ENCODE measurements at places on chromosomes 2 and 18.

GRCh38 chr2:39281391-39281790 is 37.6 kb upstream of the CDKL4 start:
- DNase-seq: no peak

DNA sequence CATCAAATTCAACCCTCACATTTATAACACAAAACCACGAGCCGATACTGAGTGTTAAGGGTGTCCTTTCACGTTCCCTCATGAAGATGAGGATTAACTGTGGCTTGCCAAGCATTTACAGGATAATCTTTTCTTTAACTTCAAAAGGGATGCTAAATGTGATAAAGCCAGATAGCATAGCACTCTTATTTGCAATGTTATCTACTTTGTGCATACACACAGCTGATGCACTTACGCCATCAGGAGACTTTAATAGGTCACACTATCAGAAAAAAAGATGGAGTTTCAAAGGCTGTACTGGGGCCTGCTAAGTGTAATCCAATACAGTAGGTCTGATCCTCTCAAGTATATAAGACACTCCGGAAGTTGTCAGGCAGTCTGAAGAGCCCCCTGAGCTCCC is 572.7 kb downstream of the PIK3C3 start:
- DNase-seq: no peak

GRCh38 chr2:166573391-166573790 is 79.3 kb upstream of the SCN7A start:
- no peak for DNase-seq

GRCh38 chr18:52152036-52152435 is 188.0 kb upstream of the DCC start:
- DNase-seq: no peak

- no peak for DNase-seq
These were observed 435 bp downstream of the IFT172 start for GRCh38 chr2:27489118-27489497.

DNA sequence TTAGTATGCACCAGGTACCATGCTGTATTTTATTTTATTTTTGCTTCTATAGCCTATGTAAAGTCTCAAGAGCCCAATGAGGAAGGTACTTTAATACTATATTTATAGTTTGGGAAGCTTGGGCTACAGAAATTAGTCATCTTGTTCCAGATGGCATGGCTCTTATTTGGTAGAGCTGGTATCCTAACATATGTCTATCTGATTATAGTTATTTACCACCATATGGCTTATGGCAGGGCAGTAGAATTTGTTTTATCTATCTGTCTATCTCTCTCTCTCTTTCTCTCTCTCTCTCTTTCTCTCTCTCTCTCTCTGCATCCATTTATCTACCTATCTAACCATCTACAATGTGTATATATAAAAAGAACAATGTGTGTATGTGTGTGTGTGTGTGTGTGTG is 1293.7 kb upstream of the SLC39A10 start:
- DNase-seq: no peak

- DNase-seq: no peak
These were observed 900.2 kb upstream of the ACVR2A start for GRCh38 chr2:146944601-146945000.

DNA sequence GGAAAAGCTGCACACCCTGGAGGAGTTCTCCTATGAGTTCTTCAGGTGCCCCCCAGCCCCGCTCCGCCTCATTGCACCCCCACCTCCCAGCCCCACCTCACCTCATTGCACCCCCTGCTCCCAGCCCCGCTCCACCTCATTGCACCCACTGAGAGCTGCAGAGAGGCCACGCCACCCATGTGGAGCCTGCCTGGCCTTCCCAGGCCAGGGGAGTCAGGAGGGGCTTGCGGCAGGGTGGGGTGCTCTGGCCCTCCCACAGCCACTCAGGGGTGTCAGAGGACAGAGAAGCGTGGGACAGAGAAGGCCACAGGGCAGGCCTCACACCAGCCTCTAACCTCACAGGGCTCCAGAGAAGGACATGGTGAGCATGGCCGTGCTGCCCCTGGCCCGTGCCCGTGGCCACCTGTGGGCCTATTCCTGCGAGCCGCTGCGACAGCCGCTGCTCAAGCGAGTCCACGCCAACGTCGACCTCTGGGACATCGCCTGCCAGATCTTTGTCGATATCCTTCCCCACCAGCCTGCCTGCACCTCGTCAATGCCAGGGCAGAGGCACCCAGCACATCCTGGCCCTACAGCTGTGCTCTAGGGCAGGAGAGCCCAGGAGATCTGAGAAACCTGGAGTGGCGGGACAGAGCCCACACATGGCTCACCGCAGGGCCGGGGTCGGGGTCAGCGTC is 15.0 kb upstream of the GPR17 start:
- no peak for DNase-seq

GRCh38 chr18:26097563-26097962 is 7.2 kb upstream of the SS18 start:
- no peak for DNase-seq

All from stimulated activated CD4-positive, alpha-beta T cell treated with anti-CD3 and anti-CD28 coated beads, TNF-alpha, amount 100 ng/mL, for 48 hours (primary cell).